Stimulated activated CD4-positive, alpha-beta T cell treated with anti-CD3 and anti-CD28 coated beads, TNF-alpha, amount 100 ng/mL, for 1 hour (primary cell): ENCODE measurements at places on chromosomes 6 and 20.

DNA sequence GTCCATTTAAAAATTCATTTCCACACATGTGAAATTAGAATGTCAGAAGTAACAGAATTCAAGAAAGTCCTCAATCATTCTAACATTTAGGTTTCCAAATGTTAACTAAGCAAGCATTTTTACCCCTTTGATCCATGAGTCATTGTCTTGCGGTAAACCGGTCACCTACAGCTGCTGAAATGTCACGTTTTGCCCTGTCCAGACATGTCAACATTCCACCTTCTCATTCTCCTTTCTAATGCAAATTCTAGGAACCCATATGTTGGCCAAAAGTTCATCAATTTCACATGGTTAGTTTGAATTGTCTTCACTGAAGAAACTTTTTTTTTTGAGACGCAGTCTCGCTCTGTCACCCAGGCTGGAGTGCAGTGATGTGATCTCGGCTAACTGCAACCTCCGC lies 117.2 kb downstream of the IPCEF1 start:
- no peak for DNase-seq

- DNase-seq = no peak
Observed at GRCh38 chr6:37155394-37156312, 14.3 kb upstream of the PIM1 start.

- no peak for DNase-seq
Observed at GRCh38 chr6:68237205-68237604, 397.9 kb upstream of the ADGRB3 start.

GRCh38 chr20:23647346-23647745 lies 9.6 kb upstream of the CST3 start:
- DNase-seq = no peak
